ENCODE measurements at places on chromosomes 13 and 19. TPM values are rescaled to one million over a fixed set of nuclear protein-coding genes. Genes with fewer than 3 reads are reported as not detected.

The LATS2 gene
- 6.9 TPM for total RNA-seq

The CYP4F3 gene
- total RNA-seq = 2.9 TPM

The HOMER3 gene
- 129 TPM for total RNA-seq

The IGFL2 gene
- 2.4 TPM for total RNA-seq

The SYMPK gene
- 29.7 TPM for total RNA-seq
